ENCODE measurements at places on chromosomes 7 and 10. TPM values are rescaled to one million over a fixed set of nuclear protein-coding genes. Genes with fewer than 3 reads are reported as not detected.

The LRRD1 gene
- total RNA-seq, result not detected

The MTURN gene
- 6.1 TPM for total RNA-seq

The ATP6V1F gene
- 242 TPM for total RNA-seq

The INMT gene
- not detected for total RNA-seq

The LLCFC1 gene
- total RNA-seq, result not detected
